Thymus (tissue), 14 donors: ENCODE measurements at places on chromosomes 11 and 22. TPM values are rescaled to one million over a fixed set of nuclear protein-coding genes. Genes with fewer than 3 reads are reported as not detected.

TEX54 gene
- 1.3 TPM for polyA plus RNA-seq

OR52D1 gene
- not detected for polyA plus RNA-seq

PLA2G3 gene
- polyA plus RNA-seq, result 0.39 TPM

TRPM5 gene
- 0.55 TPM for polyA plus RNA-seq

TSKU gene
- polyA plus RNA-seq, result 11.8 TPM

OR5M8 gene
- polyA plus RNA-seq, result not detected

SYCE3 gene
- polyA plus RNA-seq, result 1.1 TPM

VSIG2 gene
- 0.80 TPM for polyA plus RNA-seq

RAC2 gene
- 206 TPM for polyA plus RNA-seq

CNGA4 gene
- polyA plus RNA-seq, result 0.27 TPM

MYO7A gene
- polyA plus RNA-seq, result 7.6 TPM

P2RX6 gene
- polyA plus RNA-seq, result 0.87 TPM

PKP3 gene
- polyA plus RNA-seq, result 26.5 TPM

SPDYC gene
- 0.11 TPM for polyA plus RNA-seq

- no peak for DNase-seq
Measured at GRCh38 chr11:16271258-16271657, 85.1 kb downstream of the SOX6 start.

GRCh38 chr11:76153571-76153923, 52.8 kb downstream of the WNT11 start:
- DNase-seq, result no peak

DNA sequence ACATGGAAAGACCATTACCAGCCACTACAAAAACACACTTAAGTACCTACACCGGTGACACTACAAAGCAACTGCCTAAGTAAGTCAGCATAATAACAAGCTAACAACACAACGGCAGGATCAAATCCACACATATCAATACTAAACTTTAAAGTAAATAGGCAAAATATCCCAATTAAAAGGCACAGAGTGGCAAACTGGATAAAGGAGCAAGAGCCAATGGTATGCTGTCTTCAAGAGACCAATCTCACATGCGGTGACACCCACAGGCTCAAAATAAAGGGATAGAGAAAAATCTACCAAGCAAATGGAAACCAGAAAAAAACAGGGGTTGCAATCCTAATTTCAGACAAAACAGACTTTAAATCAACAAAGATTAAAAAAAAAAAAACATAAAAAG, 261.5 kb upstream of the TENM4 start:
- no peak for DNase-seq

DNA sequence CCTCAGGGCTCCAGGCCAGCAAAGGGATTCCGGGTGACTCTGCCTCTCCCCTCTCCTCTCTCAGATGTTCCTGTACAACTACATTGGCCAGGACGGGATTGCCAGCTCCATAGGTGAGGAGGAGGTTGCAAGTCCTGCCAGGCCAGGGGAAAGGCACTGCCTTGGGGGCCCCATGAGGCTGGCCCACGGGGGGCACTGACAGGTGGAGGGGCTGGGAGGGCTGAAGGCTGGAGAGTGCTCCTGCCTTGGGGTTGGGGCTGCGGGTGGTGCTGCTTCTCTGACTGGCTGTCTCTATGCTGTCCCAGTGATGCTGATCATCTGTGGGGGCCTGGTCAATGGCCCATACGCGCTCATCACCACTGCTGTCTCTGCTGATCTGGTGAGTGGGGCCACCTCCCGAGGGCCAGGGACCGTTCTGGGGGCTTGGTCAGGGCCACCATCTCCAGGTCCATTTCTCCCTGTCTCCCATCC, 21.7 kb downstream of the SLC37A2 start:
- DNase-seq, result no peak

GRCh38 chr22:19495562-19496323, 16.0 kb downstream of the CDC45 start:
- DNase-seq, result peak; percentile 22

GRCh38 chr11:122436188-122436555, 219.3 kb upstream of the UBASH3B start:
- DNase-seq, result no peak

DNA sequence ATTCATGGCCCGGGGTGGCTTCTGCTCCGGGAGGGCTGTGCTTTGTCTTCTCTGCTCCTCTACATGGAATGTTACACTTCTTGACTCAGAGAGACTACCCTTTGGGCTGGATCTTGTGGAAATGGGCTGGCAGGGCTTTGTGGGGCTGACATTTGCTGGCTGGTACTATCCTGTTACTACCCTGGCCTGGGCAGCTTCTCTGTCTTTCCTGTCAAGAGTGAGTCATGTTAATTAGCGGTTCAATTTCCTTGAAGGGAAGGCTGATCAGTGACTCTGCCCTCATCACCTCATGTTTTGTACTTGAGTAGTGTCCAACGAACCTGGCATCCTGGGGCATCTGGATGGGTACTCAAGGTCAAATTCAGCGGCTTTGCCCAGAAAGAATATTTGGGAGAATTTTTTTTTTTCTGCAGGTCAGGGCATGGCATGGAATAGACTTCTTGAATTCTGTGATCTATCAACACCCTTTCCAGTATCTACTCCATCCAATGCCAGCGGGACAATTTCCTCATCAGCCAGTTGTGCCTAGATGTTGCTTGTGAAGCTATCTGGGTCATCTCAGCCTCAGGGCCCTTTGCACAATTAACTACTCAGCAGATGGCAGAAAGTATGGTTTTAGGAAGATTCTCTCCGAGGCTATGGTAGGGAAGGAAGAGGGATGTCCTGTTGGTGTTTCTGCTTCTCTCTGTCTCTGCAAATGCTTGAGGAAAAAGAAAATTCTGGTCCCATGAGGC, 140.5 kb upstream of the PLET1 start:
- DNase-seq, result no peak

- no peak for DNase-seq
Measured at GRCh38 chr11:126357969-126358762, 2.7 kb downstream of the ST3GAL4 start.

GRCh38 chr11:62805961-62806441, 761 bp upstream of the NXF1 start:
- DNase-seq, result no peak

- DNase-seq, result no peak
Measured at GRCh38 chr11:3219281-3219892, 774 bp upstream of the MRGPRG start.

GRCh38 chr22:30114361-30114760, 34.1 kb downstream of the HORMAD2 start:
- no peak for DNase-seq

GRCh38 chr11:43871051-43871450, 9.6 kb upstream of the ALKBH3 start:
- no peak for DNase-seq

DNA sequence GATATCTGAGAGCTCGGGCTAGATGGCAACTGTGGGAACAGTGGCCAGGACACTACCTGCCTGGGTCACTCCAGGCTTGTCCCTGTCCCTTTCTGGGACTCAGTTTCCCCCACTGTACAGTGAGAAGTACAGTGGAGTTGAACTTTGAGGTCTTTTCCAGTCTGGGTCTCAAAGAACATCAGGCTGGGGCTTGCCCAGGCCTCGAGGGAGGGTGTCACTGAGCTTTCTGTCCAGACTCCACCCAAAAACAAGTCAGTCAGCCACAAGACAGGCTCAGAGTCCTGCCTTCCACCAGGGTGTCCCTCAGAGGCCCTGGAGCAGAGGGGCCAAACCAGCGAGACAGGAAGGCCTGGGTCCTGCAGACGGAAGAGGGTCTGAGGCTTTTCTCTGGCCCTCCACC, 2.0 kb upstream of the PLA2G3 start:
- DNase-seq, result no peak

- no peak for DNase-seq
Measured at GRCh38 chr11:93623179-93623578, 38.3 kb upstream of the CEP295 start.

GRCh38 chr11:134664447-134665187, 252.6 kb upstream of the B3GAT1 start:
- no peak for DNase-seq

DNA sequence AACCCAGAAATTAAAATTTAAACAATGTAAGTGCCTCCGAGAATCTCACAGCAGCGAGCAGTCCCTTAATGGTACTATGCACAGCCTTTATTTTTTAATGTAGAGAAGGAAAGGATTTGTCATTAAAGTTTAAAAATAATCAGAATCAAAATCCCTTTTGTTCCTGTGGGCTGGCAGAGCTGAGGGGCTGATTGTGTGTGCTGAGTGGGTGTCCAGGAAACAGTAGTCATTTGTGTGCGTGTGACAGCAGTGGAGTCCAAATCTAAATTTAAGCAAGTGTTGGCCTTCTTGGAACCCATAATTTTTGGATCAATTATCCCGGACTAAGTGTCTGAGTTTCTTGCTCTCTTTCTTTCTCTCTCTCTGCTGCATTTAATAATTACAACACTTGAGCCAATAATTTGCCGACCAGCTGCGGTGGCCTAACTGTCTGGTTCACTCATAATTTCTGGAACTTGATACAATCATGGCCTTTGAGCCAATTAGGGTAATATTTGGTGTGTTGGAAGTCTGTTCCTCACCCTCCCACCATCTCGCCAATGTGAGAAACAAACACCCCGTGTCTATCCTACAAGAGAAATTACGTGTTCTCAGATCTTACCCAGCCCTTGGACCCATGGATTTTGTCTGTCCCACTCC, 528.0 kb downstream of the SOX6 start:
- no peak for DNase-seq

DNA sequence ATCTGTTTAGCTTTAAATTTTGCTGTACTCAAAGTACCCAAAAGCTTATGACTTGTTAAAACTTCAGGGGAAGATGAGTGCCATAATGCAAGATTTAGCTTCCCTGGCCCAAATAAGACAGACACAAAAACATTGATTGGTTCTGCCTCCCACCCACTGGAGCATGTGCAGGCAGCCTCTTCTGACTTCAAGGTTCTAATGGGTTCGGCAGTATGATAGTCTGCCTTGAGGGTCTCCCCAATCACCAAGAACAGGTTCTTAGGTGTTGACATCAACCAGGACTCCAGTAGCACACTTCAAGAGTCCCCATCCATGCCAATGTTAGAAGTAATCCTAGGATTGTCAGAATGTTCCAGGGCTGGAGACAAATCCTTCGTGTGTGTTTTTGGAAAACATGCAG, 12.5 kb downstream of the EIF4G2 start:
- DNase-seq, result no peak

DNA sequence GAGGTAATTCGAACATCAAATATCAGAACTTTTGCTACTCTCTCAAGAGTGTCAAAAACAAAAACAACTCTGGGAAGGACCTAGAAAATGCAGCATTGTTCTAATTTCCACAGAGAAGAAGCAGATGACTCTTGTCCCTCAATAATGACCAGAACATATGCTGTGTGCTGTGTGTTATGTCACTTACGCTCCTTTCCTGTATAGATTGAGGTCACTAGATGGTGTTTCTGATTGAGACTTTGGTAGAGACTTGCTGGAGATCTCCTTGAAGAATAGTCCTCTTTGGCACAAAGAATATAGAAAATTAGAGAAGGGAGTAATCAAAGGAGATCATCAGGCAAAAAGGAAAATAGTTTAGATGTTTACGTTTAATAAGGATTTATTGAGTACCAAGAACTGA, 2.3 kb upstream of the SIK3 start:
- DNase-seq, result no peak

DNA sequence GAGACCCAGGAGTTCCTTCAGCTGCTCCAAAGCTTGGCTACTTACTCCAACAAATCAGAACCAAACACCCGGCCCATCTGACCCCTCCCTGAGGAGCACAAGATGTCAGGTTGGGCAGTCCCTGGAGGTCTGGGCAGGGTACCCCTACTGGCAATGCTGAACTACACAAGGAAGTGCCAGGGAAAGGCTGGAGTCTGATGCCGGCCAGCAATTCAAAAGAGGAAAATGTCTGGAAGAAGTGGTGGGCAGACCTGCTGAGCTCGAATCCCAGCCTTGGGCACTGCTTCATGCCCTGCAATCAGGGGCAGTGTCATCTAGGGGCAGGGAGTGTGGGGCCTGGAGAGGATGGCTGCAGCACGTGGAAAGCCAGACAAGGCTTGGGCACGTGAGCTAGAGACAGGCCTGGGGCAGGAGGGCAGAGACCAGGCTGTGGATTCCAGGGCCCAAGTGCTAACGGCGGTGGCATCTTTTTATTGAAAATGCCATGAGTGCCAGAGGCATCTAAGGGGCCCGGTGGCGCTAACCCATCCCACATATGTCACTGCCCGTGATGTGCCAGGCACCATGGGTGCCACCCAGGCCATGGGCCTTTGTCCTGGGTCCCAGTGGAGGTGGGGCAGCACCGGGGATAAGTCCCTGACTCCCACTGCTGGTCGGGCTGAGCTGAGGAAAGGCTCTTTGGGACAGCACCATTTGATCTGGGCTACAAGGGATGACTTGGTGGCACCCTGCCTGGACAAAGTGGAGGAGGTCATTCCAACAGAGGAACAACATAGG, 97.9 kb upstream of the PITPNB start:
- DNase-seq, result no peak

GRCh38 chr22:46373159-46373558, 37.6 kb downstream of the TRMU start:
- DNase-seq, result no peak

DNA sequence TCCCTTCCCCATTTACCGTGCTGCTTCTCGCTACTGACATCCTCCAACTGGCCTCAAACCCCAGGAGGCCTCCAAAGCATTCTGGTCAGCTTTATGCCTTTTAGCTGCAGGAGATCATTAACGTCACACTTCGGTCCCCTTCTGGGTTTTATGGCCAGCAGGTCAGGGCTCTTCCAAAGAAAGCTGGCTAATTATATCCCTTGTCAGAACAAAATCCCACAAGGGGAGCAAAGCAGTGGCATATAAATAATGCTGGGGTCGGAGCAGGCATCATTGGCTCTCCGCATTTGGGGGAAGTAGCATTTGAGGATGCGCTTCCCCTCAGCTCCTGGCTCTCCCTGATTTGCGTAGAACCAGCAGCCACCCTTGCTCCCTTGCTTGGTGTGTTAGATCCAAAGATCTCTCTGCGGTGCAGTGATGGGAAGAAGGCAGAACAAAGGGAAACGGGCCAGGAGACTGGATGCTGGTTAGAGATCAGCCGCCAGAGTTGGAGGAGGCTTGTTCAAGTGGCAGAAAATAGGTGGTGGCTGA, 117.4 kb downstream of the DBX1 start:
- DNase-seq, result no peak

DNA sequence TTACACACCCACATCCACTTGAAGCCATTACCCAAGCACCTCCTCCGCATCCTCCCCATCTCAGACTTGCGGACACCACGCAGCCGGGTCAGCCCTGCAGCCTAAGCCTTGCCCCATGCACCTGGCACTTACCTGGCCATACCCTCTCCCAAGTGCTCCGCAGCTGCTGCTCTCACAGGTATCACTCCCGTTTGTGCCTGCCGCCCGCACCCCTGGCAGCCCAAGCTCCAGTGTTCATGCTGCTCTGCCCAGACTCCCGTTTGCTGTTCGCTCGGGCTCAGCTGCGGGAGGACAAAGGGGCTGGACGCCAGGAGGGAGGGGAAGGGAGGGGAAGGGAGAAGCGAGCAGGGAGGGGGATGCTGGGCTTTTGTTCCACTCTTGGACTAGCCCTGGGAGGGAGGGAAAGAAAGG, at the start of gene KLHL35:
Gene KLHL35, minus strand, starts transcription at position 293 of the 411 bp plus-strand sequence. CDS start 2,574 bp downstream, outside the sequence.
- DNase-seq, result no peak

DNA sequence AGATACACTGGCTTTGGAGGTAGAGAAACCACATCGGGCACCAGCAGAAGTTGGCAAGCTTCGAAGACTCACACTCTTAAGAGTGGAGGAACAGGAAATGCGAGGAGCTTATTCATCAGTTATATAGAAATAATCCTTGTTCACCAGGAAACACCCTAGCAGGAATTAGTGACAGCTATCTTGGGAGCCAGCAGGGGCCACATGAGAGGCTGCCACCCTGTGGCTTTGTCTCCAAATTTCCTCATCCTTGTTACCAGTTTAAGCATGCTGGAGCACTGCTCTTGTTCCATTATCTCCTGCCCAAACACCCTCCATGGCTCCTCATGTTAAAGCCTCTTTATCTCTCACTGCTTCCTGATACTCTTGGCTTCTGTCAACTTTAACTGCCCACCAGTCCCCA, 131.0 kb downstream of the PLEKHA7 start:
- DNase-seq, result no peak
